ENCODE measurements at places on chromosomes 4 and X. TPM values are rescaled to one million over a fixed set of nuclear protein-coding genes. Genes with fewer than 3 reads are reported as not detected.

ARSD gene
- total RNA-seq, result 8.3 TPM

PCDH7 gene
- total RNA-seq, result 64.8 TPM

ARAP2 gene
- 0.12 TPM for total RNA-seq

TASL gene
- total RNA-seq, result not detected

INTS6L gene
- total RNA-seq, result 4.3 TPM

PHEX gene
- total RNA-seq, result 0.12 TPM

PALLD gene
- 50.2 TPM for total RNA-seq

UGT2B7 gene
- not detected for total RNA-seq

UGT8 gene
- total RNA-seq, result not detected

S100G gene
- not detected for total RNA-seq

TLR3 gene
- total RNA-seq, result 7.5 TPM

BEX5 gene
- total RNA-seq, result not detected

USP17L25 gene
- total RNA-seq, result not detected

Data from pericardium fibroblast (primary cell).